ENCODE measurements at places on chromosomes 5 and 9.
A peak's percentile ranks its signal among the peaks of the same experiment; 100 is the strongest.

DNA sequence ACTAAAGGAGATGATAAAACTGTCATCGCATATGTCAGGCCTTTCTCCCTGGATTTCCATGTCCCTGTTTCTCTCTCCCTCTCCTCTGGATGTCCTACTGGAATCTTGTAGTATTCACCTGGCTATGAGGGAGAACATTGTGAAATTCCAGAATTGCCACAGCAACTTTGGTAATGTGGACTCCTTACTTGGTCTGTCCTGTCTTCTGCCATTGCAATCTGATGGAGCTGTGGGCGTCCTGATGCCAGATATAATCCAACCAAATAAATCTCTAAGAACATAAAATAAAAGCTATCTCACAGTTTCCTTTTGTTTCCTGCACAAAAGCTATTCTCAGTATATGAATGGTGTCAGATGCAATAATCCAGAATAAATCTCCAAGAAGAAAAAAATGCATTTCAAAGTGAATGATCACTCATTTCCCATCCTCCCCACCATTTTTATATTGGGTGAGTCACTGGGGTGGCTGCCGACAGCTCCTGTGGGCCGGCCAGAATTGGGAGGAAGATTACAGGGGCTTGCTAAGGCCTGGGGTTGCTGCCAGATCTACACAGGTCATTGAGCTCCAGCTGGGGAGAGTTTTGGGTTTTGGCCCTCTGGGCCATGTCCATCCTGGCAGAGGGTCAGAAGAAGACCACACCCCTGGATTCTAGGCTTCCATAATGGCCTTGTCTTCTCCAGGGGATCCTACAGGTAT, 160.7 kb upstream of the PITX1 start:
- no peak for DNase-seq

DNA sequence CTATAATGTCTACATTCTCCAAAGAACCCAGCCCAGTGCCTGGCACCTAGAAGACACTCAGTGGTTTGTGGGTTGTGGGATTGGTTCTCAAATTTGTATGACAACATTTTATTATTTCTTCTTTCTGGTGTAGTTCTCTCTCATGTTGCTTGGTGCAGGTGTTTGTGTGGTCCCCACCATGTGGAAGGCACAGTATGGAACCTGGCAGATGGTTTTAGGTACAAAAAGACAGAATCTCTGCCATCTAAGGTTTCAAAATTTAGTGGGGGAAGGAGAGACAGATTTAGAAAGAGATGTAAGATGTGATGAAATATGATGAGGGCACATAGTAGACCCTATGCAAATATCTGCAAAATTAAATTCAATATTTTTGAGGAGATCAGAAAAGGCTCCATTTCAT, 323.8 kb downstream of the CDK5RAP2 start:
- DNase-seq = no peak

DNA sequence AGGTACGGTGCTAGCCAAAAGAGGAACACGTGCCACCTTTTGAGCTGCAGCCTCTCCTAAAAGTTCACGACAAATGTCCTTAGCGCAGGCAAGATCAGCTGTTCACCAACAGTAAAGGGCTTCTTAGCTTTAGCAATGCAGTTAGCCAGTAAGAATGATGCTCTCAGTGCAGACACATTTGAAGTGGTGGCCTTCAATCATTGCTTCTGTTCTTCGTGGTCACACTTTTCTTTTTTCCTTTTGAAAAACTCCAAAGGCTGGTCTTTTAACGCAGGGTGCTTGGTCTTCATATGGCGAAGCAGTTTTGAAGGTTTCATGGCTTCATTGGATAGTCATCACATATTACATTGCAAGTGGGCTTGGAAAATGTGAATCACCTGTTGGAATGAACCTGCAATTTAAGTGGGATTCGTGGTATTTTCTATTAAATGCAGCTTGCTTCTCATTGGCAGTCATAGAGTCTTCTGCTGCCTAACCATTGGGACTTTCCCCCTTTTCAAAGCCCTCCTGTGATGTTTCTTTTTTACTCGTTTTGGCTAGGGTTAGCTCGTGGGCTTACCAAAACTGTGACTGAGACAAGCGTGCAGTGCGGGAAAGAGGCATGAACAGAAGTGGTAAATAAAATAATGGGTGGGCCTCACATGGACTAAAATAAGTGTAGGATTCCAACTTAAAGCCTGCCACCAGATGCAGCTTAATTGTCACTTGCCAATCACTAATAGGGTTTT, 100.9 kb downstream of the MRPL36 start:
- DNase-seq = no peak

- DNase-seq = no peak
Observed at GRCh38 chr5:78242001-78242400, 52.5 kb downstream of the AP3B1 start.

- DNase-seq = no peak
Observed at GRCh38 chr5:98540056-98540455, 233.4 kb upstream of the RGMB start.

DNA sequence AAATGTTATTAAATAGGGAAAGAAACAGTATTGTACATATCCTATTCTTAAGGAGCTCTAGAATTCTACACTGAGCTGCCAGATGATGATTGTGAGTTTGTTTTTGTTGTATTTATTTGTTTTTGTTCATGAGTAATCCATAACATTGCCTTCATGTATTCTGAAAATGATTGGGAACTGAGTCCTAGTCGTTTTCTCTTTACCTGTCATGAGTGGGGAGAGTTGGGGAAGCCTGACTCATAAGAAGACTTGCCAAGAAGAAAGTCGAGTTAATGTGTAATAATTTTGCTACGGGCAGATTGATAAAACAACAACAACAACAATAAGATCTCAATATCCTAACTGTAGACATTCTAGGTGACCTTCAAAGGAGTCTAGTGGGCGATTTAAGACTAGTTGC, 103.8 kb downstream of the ANKRD55 start:
- no peak for DNase-seq

GRCh38 chr5:126961702-126962101, 68.7 kb downstream of the MARCHF3 start:
- no peak for DNase-seq

DNA sequence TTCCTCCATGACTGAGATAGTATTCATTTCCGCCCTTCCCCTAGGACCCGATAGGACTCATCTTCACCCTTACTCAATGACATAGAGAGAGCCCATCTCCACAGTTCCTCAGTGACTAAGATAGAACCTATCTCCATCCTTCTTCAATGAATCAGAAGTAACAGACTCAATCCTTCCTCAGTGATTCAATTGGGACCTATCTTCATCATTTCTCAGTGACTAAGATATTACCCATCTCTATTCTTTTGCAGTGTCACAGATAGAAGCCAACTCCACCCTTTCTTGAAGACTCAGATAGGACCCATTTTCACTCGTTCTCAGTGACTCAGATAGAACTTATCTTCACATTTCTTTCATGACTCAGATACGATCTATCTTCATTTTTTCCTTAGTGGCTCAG, 164.6 kb downstream of the FBXO4 start:
- DNase-seq = no peak

- no peak for DNase-seq
Observed at GRCh38 chr5:181131514-181131913, 545 bp upstream of the OR2V1 start.

DNA sequence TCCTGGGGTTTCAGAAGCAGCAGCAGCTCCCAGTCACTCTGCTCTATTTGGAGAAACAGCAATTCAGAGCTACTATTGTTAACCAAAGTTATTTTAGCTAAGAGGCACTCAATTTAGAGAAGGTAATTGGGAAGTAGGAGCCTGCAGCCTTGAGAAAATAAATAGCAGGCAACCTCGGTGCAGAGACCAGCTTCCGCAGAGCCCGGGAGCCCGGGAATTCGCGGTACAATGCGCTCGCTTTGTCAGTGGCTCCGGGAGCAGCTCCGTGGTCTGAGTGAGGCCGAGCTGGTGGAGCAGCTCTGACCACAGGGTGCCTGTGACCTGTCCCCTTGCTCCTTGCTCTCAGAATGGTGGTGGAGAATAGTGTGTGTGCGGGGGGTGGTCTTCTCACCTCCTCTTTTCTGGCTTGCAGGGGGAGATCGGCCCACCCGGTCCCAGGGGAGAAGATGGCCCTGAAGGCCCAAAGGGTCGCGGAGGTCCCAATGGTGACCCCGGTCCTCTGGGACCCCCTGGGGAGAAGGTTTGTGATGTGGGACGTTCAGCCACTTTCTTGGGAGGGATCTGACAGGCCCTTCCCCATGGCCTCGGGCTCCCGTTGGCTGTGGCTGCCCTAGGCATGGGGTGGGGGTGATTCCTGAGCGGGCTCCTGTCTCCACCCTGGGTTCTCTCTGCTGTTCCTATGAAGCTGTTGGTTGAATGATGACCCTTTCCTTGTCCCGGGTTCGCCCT, 95.9 kb upstream of the FCN2 start:
- no peak for DNase-seq

- DNase-seq = no peak
Observed at GRCh38 chr5:73443829-73444498, 4.6 kb downstream of the FOXD1 start.

- no peak for DNase-seq
Observed at GRCh38 chr5:67043796-67044511, 152.6 kb downstream of the CD180 start.

DNA sequence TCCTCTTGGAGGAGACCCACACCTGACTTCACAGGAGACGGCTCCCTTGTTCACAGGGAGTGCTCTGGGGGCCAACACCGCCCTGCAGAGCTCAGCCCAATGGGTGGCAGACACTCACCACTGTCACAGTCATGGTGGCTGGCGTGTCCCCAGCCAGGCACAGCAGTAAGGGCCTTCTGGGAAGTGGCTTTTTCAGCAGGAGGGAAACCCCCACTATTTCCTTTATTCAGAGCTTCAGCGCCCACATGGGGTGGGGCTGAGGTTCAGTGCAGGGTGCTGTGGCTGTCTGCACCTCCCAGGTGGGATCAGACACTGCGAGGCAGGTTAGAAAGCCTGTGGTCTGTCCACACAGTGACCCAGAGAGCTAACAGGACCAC, 3.6 kb upstream of the SNAPC4 start:
- no peak for DNase-seq

- peak; percentile 45 for DNase-seq
Observed at GRCh38 chr5:61332358-61332749, 296 bp downstream of the ZSWIM6 start.

- DNase-seq = no peak
Observed at GRCh38 chr5:109486200-109486804, 76.5 kb upstream of the PJA2 start.

DNA sequence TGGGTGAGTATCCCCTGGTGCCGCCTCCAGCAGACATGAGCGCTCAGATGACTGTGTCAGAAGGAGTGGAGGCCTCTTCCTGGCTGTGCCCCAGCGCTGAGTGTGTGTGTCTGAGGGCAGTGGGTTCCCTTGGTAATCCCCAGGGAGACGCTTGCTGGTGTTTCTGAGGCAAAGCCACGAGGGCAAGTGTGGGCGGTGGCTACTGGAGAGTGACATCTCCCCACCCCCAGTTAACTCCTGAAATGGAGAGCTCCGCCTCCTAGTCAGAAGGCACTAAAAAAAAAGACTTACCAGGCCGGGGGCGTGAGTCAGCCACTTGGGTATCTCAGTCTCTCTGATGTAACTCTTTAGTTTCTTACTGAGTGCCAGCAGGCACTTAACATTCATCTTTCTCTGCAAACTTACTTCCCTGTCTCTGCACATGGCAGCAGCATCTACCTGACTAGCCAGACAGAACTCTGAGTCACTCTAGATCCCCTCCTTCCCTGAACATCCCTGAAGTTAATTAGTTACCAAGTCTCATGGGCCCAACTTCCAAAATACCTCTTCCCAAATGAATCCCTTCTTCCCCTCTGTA, 19.3 kb downstream of the ORM2 start:
- peak; percentile 92 for DNase-seq

GRCh38 chr9:94112716-94113465, 28.6 kb downstream of the PTPDC1 start:
- peak; percentile 52 for DNase-seq

- DNase-seq = no peak
Observed at GRCh38 chr9:78296201-78296892, 578 bp upstream of the PSAT1 start.

DNA sequence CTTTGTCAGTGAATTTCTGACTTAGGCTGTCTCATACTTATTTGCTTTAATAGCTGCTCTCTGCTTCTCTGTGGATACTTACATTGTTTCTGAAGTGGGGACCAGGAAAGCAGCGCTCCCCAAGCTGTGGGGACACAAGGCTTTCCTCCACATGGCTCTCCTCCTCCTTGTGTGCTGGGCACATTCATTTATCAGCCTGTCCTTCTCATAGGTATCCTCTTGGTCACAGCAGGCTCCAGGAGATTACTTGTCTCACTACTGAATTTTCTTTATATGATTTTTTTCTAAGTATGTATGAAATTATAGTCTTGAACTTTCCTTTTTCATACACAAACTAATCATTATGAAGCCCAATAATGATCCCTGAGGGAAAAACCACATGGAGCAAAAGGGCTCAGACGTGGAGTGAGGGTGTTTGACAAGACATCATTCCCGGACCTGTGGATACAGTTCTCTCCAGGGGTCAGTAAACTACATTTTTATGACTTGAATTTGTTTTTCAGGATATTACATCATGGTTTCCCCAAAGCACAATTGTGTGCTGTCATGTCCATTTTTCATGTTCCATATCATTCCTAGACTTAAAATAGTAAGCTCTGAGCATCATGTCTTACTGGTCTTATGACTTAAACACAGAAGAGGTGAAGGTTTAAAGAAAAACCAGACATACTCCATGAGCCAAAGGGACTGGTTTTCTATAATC, 234.5 kb downstream of the PCSK1 start:
- no peak for DNase-seq

- DNase-seq = no peak
Observed at GRCh38 chr5:102313912-102314311, 17.8 kb upstream of the SLCO4C1 start.

GRCh38 chr5:14063691-14064090, 79.5 kb upstream of the TRIO start:
- no peak for DNase-seq

- DNase-seq = peak; percentile 31
Observed at GRCh38 chr5:136364307-136364706, 1.0 kb downstream of the TRPC7 start.

DNA sequence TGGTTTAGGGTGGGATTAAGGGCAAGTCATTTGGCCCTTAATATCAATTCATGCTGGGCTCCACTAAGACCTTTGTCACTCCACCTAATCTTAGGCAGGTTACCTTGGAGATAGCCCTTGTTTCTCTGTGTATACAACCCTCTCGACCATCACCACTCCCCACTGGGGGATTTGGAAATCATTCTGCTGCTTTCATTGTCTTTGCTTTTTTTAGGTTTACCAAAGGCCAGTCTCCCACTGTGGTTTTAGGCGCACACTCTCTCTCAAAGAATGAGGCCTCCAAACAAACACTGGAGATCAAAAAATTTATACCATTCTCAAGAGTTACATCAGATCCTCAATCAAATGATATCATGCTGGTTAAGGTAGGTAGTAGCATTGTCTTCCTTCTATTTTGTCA, 6.2 kb downstream of the GZMK start:
- no peak for DNase-seq

DNA sequence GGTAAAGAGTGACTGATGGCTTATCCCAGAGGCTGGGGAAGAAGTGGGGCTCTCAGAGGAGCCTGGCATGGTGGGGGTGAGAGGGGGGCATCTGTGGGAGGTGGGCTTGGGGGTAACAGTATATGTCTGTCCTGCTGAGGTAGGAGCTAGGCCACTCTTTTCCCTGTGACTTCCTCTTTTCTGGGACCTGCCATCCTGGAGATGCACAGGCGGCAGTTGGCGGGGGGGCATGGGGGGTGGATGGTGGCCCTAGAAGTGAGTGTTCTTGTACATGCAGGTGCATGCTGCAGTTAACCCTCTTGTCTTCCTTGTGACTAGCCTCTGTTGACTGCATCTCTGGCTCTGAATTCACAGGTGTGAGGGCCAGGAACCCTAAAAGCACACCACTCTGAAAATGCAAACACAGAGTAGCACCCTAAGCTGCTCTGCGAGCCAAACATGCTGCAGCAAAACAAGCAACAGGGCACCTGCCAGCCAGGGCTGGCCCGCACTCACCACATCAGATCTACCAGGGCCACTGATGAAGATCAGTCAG, 123.8 kb upstream of the SHB start:
- DNase-seq = no peak

Measured in WERI-Rb-1 (cell line).